ENCODE measurements at places on chromosomes 2 and 18. TPM values are rescaled to one million over a fixed set of nuclear protein-coding genes. Genes with fewer than 3 reads are reported as not detected.

GRCh38 chr2:225002656-225003045, 39.6 kb downstream of the DOCK10 start:
- DNase-seq = peak; percentile 93

Gene SCN2A
- 0.14 TPM for total RNA-seq

Gene HOXD1
- 9.8 TPM for total RNA-seq

Gene TFCP2L1
- total RNA-seq = 5.9 TPM

Gene HIBCH
- 7.8 TPM for total RNA-seq

Data from kidney epithelial cell (primary cell).